T-helper 2 cell treated with Interferon-gamma antibody and Interleukin-4, amounts not matched to agents 5 μg/mL and 100 μg/mL, for 36 hours (primary cell): ENCODE measurements at places on chromosomes 4 and X.

DNA sequence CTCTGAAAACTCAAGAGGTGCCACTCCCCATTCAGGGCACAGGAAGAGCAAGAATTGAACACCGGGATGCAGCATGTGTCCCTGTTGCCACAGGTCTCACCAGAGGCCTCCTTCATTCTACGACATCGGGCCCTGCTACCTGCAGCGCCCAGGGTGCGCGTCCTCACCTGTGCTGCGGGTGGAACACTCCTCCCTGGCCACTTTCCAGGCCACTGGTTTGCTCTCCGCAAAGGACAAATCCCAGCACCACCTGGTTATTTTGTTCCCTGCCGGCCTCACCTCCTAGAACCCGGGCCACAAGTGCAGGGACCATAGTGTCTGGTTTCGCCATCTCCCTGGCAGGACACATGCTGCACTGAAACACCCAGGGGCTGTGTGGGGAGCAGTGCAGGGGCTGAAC lies 14.3 kb upstream of the FAM3A start:
- no peak for DNase-seq

DNA sequence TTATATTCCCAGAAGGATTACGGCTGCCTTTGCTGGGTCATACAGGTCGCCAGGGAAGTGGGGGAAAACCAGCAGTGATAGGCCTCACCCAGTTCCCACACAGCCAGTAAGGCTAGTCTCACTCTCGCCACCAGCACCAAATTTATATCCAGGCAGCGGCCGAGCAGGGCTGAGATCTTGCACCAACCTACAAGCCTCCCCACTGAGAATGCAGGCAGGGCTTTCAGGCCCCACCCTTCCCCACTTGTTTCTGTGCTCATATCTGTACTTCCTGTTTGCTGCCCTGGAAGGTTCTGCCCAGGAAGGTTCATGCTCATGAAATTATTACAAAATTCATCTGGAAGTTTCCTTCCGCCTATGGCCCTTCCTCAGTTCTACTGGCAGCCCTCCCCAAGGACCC lies 179.7 kb downstream of the STIM2 start:
- no peak for DNase-seq

- no peak for DNase-seq
These were observed 391.8 kb upstream of the EPHA5 start for GRCh38 chr4:66062044-66062443.

DNA sequence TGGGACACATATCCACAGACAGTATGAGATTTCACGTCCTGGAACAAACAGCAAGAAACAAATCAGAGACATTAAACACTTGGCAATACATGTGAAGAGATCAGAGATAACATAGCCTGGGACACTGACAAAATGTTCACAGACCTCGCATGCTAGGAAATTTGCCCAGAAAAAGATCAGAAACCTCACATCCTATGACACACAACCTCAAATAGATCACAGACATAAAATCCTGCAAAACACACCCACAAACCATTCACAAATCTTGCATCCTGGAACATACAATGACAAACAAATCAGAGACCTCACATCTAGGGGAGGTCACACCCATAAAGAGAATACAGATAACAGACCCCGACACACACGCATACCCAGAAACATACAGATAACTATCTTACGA lies 18.0 kb downstream of the SUV39H1 start:
- no peak for DNase-seq

GRCh38 chr4:46648088-46648744 lies 258.3 kb upstream of the GABRA2 start:
- DNase-seq = no peak

DNA sequence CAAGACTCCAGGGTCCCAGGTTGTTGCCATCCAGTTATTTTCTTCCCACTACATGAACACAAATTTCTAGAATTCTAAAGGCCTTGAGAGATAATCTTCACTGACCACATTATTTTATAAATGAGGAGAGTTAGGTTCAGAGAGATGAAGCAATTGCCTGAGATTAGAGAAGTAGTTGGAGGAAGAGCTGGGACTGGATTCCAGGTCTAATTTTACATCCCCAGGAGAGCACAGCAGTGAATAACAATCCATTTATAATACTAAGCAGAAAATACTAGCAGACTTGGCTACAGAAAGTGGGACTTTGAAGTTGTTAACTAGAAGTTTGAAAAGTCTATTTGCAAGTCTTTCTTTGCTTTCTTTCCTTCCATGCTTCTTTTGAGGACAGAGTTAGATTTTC lies 231.3 kb upstream of the S100G start:
- no peak for DNase-seq
